ENCODE measurements at places on chromosomes 16 and 17. TPM values are rescaled to one million over a fixed set of nuclear protein-coding genes. Genes with fewer than 3 reads are reported as not detected.

The USP43 gene
- total RNA-seq: 1.2 TPM

The DNAH3 gene
- 0.11 TPM for total RNA-seq

The SEPTIN1 gene
- total RNA-seq: 198 TPM

The AATF gene
- 65.5 TPM for total RNA-seq

The KIF18B gene
- total RNA-seq: 51.5 TPM

The DNAAF1 gene
- not detected for total RNA-seq

All from activated T-helper 17 cell treated with anti-CD3 and anti-CD28 coated beads, Interleukin-2, amount 50 U/mL, for 72 hours (primary cell).